ENCODE measurements at places on chromosomes 11 and 22. TPM values are rescaled to one million over a fixed set of nuclear protein-coding genes. Genes with fewer than 3 reads are reported as not detected.

- DNase-seq, result no peak
- H3K36me3 ChIP-seq, result peaks cover 9% of the 10 kb centered on the region
- peaks cover 22% of the 10 kb centered on the region for H3K4me1 ChIP-seq
- peak overlapping the region; percentile 27 for H3K4me3 ChIP-seq
Measured at GRCh38 chr22:38305471-38306448, 11.5 kb downstream of the CSNK1E start.

- H3K27me3 ChIP-seq, result no peaks in the 10 kb centered on the region
- H3K4me3 ChIP-seq, result no peak overlapping the region
- no peaks in the 10 kb centered on the region for H3K4me1 ChIP-seq
- DNase-seq, result no peak
Measured at GRCh38 chr11:91046261-91046660, 823.4 kb upstream of the CHORDC1 start.

DNA sequence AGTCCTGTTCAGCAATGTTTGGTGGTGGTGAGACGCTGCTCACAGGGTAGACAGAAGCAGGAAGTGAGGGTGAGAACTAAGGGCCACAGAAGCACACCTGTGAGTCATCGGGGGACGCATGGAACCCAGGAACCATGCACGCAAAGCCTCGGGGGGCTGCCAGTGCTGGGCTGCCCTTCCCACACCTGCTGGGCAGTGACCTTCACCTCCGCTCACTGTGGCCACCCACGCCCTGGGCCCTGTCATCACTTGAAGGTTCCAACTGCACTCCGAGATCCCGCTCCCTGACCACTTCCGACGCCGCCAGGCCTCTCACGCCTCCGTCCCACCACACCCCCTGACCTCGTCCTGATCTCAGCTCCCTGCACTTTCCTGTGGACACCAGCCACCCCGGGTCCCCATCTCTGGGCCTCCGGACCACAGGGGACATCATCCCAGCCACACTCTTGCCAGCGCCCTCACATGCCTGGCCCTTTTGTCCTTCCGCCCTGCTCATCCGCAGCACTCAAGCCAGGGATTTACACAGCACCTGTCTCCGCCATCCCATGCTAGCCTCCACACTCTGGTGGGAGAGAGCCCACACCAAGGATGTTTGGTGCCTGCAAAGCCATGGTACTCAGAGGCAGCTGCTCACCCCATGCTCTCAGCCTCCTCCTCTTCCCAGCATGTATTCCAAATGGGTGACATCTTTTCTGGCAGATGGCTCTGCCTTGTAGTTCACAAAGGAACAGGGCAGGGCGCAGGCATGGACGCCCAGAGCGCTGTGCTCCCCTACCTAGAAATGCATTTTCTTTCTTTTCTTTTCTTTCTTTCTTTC is 23.1 kb upstream of the ATXN10 start:
- peak; percentile 45 for DNase-seq
- peaks cover 28% of the 10 kb centered on the region for H3K4me1 ChIP-seq
- no peaks in the 10 kb centered on the region for H3K36me3 ChIP-seq
- H3K27me3 ChIP-seq, result peaks cover 37% of the 10 kb centered on the region
- no peak overlapping the region for H3K27ac ChIP-seq

DNA sequence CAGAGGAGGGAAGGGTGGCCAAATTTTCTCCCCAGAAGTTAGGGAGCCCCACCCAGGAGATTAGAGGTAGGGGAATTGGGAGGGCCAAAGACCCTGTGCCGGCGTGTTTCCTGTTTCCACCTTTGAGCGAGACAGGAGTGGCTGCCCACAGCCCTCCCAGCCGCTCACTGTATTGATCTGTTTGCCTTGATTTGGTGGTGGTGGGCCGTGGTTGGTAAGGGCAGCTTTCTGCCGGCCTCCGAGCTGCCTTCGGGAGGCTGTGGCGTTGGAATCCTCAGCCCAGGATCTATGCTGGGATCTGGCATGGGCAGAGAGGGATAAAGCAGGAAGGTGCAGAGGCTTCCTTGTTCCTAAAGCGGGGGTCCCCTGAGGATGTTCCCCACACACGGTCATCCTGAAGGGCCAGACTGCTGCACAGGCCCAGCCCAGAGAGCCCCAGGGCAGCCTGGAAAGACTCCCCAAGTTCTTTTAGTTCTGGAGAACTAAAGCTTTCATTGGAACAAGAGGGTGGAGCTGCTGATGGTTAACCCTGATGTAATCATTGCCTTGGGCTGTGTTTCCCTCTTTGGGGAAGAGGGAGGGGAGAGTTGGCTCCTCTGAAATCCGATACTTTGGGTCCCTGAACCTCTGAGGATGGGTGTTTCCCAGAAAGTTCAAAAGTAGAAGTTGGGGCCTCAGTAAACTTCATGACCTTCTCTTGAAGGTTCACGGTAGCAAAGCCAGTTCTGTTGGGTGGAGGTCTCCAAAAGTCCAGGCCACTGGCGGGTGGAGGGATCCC is 7.2 kb downstream of the FAM83F start:
- no peaks in the 10 kb centered on the region for H3K36me3 ChIP-seq
- H3K27me3 ChIP-seq, result peaks cover 40% of the 10 kb centered on the region
- H3K4me3 ChIP-seq, result no peak overlapping the region
- H3K4me1 ChIP-seq, result no peaks in the 10 kb centered on the region

DNA sequence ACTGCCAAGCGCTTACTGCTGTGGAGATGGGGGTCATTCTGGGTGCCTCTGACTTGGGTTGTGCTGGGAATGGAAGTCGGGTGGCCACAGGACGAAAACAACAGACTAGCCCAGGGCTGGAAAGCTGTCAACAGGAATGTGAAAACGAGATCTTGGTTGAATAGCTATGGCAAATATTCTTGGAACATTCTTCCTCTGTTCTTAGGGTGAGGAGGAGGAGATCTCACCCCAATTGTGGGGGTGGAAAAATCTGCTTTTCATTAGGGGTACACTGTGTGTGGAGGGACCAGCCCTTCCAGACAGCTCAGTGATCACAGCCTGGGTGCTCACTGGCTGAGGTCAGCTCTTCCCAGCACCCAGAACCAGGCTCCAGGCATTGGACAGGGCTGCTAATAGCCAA is 52.0 kb upstream of the PRSS23 start:
- H3K4me3 ChIP-seq, result no peak overlapping the region
- H3K36me3 ChIP-seq, result no peaks in the 10 kb centered on the region
- peaks cover 29% of the 10 kb centered on the region for H3K27me3 ChIP-seq
- peaks cover 6% of the 10 kb centered on the region for H3K4me1 ChIP-seq

- H3K27me3 ChIP-seq, result no peaks in the 10 kb centered on the region
- H3K4me3 ChIP-seq, result no peak overlapping the region
- peaks cover 41% of the 10 kb centered on the region for H3K36me3 ChIP-seq
- H3K27ac ChIP-seq, result peak overlapping the region; percentile 66
Measured at GRCh38 chr11:118353084-118353710, 6.2 kb upstream of the UBE4A start.

The APBB1 gene
- total RNA-seq, result 43.4 TPM

The NLRP6 gene
- total RNA-seq, result 3.8 TPM

The RAB1B gene
- 146 TPM for total RNA-seq

The KCNC1 gene
- not detected for total RNA-seq

Data from activated CD8-positive, alpha-beta memory T cell treated with anti-CD3 and anti-CD28 coated beads, Interleukin-2, amount 10 ng/mL, durations not matched to agents 7 days and 5 days (primary cell).